Activated CD4-positive, alpha-beta T cell treated with anti-CD3 and anti-CD28 coated beads, Interleukin-2, amount 50 U/mL, for 1 hour (primary cell): ENCODE measurements at places on chromosomes 5 and 9.

GRCh38 chr5:94217745-94218144 is 400.7 kb downstream of the KIAA0825 start:
- DNase-seq = no peak

DNA sequence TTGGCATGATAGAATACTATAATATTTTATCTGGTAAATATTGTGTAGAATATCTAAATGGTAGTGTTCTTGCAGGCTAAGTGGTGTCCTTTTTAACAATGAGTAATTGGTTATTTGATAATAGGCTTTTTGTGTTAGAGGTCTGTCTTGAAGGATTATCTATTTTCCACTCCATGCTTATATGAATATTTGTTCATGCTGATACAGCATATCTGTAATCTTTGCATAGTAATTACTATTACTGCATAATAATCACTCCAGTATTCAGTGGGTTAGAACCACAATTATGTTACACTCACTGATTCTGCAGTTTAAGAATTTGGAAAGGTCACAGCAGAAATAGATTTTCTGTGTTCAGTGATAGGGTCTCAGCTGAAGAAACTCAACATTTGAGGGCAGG is 1229.9 kb downstream of the MAT2B start:
- no peak for DNase-seq

DNA sequence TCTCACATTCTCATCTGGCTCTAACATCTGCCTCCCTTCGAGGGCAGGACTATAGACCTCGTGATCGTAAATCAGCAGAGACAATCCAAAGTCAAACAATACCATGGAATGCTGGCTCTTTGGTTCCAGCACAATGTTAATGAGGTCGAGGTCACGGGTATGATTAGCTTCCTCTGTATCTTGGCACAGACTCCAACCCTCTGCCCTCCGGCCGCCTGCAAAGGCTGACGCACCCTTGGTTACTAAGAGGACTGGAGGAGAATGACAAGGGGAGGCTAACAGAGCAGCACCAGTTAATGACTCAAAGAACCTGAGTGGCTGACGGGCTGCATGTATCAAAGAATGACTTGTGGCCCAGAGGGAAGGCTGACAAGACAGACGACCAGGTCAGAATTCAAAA is 10.1 kb downstream of the LHFPL2 start:
- DNase-seq = no peak

DNA sequence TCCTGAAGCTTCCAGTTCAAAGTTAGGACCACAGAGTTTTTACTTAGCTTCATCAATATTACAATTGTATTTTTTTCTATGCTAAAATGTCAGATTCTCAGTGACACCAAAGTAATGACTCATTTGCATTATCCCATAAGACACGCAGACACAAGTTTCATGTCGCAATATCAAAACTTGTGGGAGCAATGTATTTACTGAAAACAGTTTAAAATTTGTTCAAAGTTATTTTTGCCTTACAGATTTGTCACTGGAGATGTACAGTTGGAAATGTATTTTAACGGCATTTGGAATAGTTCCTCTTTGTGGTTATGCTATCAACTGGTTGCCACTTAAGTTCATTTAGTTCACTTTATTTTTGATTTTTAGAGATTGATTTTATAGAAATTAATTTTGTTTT is 36.2 kb upstream of the DAP start:
- DNase-seq = no peak

DNA sequence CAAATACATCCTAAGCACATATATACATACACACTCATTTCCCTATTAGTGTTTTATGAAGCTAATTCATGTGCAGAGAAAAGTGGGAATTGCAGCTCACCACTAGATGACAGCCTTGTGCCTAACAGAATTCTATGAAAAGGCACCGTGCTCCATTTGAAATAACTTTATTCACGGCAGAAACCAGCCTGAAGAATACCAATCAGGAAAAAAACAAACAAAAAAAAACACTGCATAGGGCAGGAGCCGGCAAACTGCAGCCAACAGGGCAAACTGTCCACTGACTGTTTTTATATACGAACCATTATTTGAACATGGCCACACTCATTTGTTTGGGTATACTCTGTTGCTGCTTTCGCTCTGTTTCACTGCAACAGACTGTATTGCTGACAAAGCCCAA is 33.6 kb downstream of the ERMP1 start:
- no peak for DNase-seq

- peak; percentile 80 for DNase-seq
Measured at GRCh38 chr5:134226441-134227192, 744 bp upstream of the PPP2CA start.

DNA sequence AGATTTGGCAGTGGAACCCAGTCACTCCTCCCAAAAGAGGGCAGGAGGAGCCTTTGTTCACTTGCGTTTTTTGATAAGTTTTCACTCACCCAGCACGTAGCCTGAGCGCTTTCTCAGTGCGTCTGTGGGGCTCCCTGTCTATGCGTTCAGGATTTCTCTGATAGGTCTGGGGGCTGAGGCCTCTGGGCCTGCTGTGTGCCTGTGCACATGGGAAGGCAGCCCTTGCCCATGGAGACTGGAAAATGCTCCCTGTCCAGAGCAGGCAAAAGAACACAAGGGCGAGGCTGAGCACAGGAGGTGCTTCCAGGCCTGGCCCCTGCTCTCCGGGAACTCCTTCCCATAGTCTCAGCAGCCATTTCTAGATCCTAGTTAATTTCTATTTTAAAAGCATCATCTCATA is 249.9 kb downstream of the FSTL4 start:
- DNase-seq = no peak

- DNase-seq = no peak
Measured at GRCh38 chr5:98663521-98663920, 109.9 kb upstream of the RGMB start.

- DNase-seq = no peak
Measured at GRCh38 chr5:93300309-93300923, 280.6 kb downstream of the NR2F1-AS1 start.

GRCh38 chr9:33320568-33321261 is 30.4 kb downstream of the NFX1 start:
- DNase-seq = no peak

GRCh38 chr5:89573345-89573744 is 690.4 kb upstream of the MEF2C start:
- DNase-seq = no peak

- DNase-seq = no peak
Measured at GRCh38 chr9:38744484-38744883, 24.6 kb upstream of the FAM240B start.

- no peak for DNase-seq
Measured at GRCh38 chr9:129823542-129823934, 398 bp downstream of the TOR1A start.

DNA sequence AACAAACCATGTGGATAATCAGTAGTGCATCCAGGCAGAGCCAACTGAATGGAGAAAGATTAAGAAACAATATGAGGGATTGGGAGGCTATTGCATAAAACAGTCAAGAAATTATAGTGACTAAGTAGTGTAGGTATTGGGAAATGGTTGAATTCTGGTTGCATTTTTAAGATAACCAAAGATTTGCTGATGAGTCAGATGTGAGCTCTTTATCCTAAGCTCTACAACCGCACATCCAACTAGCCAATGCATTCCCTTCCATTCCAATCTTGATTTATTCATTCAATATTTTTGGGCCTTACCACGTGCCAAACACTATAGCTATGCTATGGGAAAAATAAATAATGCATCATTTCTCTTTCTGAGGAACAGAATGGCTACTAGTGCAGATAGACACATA is 524.5 kb upstream of the RGMB start:
- no peak for DNase-seq

- DNase-seq = no peak
Measured at GRCh38 chr5:4411664-4412063, 728.5 kb upstream of the ADAMTS16 start.

DNA sequence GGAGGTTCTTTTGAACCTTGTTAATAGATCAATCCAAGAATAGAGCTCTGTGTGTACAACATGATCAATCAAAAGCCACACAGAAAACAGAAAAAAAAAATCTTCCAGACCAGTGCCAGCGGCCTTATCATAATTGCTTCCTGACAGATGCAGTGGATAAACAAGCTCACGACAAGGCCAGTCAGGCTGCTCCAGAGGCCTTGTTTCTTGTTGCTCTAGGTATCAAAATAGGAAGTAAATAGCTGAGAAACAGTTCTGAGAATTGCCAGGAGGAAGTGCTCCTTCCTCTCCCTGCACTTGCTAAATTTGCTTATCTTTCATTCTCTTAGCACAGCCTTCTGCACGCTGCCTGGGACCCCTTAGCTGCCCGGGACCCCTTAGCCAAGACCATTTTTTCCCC is 199.0 kb upstream of the TARS1 start:
- DNase-seq = no peak

GRCh38 chr9:95887926-95888497 is 12.5 kb downstream of the ERCC6L2 start:
- no peak for DNase-seq

DNA sequence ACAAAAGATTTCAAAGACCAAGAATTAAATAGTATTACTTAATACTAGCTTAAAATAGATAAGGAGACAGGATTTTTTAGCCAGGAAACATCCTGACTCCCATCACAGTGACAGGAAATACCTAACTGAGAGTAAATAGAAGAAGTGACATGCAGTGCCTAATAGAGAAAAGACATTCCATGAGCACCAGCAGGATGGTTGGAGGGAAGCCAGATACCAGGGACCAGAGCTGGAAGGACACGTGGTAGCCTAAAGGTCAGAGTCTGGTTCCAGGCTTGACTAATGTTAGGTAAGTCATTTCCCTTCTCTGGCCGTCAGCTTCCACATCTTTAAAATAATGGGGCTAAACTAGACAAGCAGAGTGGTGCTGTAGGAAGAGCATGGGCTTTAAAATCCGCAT is 41.6 kb downstream of the CDK5RAP2 start:
- no peak for DNase-seq

GRCh38 chr5:175206669-175207068 is 237.3 kb downstream of the DRD1 start:
- DNase-seq = no peak

GRCh38 chr5:126139773-126140172 is 283.4 kb upstream of the GRAMD2B start:
- DNase-seq = no peak

DNA sequence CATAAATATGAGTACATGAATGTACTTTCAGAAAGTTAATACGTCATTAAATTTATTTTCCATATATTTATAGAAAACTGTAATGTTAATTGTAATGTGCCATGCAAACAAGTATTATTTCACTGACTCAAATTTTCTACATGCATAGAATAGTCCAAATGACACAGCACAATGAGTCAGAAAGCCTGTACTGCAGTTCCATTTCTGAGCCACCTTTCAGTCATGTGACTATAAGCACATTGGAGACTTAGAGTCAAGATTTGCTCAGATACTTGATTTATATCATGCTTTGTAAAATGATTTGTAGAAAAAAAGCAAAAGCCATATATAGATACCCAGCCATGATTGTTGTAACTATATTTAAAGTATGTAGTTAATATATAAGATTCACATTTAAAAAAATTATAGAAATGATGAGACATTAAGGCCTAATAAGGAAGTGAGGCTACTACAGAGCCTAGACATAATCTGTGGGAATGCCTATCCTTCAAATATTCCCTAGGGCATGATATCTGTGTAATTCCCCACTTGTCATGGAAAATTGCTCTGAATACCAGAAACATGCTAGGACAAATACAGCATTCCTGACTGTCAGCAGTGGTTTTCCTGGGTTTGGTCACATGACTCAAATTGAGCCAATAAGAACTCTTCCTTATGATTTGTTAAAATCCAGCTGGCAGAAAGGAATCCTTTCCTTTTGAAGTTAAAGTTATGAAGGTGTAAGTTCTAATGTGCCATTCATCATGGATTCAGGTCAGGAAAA is 50.0 kb downstream of the PTPRD start:
- DNase-seq = no peak

GRCh38 chr5:92917044-92917443 is 664.0 kb downstream of the NR2F1-AS1 start:
- DNase-seq = no peak

DNA sequence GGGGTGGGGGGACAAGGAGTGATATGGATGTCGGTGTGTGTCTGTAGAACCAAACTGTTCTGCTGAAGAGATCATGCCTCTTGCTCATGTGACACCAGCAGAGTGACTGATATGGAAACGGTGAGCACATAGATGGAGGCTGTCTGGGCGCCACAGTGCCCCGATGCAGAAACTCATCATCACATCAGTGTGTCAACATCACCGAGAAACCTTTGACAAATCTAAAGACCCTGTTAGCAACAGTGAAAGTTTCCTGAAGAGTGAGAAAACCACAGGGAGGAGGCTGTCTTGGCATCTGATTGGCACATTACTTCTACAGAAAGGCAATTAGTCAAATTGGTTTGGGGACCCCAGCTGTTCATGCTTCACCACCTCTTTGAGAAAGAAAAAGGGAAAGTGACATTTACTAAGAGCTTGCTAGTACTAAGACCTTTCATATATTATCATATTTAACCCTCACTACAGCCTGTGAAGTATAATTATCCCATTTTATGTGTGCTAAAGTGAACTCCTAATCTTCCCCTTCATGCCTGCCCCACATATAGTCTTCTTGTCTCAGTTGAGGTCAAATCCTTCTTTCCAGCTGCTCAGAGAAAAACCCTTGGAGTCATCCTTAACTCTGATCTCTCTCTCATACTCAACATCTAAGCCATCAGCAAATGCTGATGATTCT is 25.6 kb downstream of the CSF2 start:
- DNase-seq = peak; percentile 31

DNA sequence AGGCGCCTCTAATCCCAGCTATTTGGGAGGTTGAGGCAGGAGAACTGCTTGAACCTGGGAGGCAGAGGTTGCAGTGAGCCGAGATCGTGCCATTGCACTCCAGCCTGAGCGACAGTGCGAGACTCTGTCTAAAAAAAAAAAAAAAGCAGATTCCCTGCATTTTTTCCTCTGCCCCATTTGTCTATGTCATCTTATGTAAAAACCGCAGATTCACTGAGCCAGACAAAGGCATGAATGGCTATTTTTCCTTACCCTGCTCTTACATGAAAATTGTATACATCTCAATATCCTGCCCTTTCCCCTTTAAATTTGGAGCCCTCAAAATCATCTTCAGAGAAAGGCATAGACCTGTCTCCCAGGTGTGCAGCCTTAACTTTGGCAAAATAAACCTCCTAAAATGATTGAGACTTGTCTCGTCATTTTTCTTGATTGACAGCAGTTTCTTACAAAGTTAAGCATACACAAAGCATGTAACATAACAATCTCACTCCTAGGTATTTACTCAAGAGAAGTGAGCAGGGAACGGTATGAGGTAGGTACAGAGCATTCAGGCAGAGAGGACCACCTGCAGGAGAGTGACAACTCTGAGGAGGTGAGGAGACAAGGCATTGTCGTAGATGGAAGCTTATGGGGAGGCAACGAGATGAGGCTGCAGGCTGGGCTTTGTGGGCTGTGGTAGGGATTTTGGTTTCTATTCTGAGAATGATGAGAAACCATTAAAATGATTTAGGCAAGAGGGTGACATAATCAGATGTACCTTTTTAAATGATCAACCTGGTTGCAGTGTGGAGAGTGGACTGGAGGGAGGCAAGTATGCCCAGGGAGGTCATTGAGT is 65.7 kb upstream of the IL6ST start:
- peak; percentile 17 for DNase-seq
